Motor neuron (in vitro differentiated cells): ENCODE measurements at places on chromosomes 7 and 10. TPM values are rescaled to one million over a fixed set of nuclear protein-coding genes. Genes with fewer than 3 reads are reported as not detected.

DNA sequence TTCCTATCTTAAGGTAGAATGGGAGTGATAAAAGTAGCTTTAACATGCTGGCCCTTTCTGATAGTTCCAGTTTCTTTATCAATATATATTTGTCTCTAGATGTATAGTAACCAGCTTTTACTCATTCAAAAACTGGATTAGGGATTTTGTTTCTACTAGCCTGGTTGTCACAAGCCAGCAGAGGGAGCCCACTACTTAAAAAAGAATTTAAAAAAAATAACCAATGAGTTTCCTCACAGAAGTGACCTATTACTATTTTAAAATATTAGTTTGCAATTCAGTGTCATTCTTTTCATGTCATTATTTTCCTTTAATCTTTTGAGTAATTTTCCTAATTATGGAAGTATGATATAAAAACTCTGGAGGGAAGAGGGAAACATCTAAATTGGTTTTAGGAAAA lies 142.1 kb downstream of the PHTF2 start:
- ATAC-seq = peak; percentile 50

The TAS2R3 gene
- 2.6 and 2.7 TPM in 2 replicates for total RNA-seq

The PLXNA4 gene
- 1.6 and 1.9 TPM in 2 replicates for total RNA-seq

DNA sequence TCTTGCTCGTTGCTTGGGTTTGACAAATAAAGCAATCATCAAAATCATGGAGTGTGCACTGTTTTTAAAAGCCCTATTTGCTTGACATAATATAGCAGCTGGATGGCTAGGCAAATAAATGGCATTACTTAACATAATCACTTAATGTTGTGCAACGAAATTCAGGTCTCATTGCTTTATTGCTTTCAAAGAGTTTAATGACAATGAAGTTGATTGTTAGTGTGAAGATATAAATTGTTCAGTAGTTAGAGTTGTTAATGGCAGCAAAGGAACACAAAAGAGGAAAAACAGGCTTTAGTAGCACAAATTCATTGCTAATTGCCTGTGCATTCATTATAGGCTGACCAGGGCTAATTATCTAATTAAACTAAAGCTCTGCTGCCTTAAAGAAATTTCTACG lies 7.6 kb upstream of the ADO start:
- no peak for ATAC-seq

- ATAC-seq = no peak
Measured at GRCh38 chr10:130756651-130757050, 554.9 kb downstream of the TCERG1L start.

DNA sequence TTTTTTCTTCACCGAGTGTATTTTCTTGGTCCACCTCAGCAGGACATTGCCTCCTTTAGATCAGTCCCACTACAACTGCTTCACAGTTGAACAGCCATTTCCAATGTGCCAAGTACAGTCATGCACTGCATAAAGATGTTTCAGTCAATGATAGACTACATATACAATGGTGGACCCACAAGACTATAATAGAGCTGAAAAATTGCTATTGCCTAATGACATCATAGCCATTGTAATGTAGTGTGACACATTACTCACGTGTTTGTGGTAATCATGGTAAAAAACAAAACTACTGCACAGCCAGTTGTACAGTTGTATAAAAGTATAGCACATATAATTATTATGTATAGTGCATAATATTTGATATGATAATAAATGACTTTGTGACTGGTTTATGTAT lies 113.8 kb upstream of the HPS1 start:
- peak; percentile 24 for ATAC-seq

GRCh38 chr7:157271315-157271990 lies 65.4 kb upstream of the DNAJB6 start:
- no peak for ATAC-seq

The OR6V1 gene
- 0.85 TPM in 1 of 2 replicates, not detected in the other for total RNA-seq

DNA sequence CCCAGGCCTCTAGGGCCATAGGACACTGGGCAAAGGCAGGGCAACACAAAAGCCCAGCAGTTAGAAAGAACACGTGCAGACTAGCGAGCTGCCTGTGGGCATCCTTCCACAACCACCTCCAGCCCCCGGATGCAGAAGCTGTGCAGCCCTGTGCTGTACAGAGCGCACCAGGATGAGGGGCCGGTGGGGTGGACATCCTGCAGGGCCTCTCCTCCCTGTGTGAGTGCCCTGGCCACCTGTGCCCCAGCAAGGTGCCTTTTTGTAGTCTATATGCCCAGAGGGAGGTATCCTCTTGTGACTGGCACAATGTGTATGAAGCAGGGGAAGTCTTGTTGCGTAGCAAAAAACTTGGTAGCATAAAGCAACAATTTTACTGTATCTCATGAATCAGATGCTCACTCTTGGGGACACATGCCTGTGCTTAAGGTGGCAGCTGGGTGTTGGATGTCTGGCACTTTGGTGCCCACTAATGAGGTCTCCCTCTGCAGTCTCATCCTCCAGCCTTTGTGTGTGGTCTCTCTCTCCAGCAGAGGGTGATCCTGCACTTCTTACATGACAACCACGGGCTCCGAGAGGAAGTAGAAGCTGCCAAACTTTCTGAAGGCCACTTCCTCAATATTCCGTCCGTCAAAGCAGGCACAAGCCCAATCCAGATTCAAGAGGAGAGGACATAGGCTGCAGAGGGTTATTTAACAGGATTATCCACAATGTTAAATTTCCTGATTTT lies 8.7 kb downstream of the NCAPG2 start:
- peak; percentile 78 for ATAC-seq
